Bronchial epithelial cell (primary cell): ENCODE measurements at places on chromosomes 1 and 21. TPM values are rescaled to one million over a fixed set of nuclear protein-coding genes. Genes with fewer than 3 reads are reported as not detected.

The BARHL2 gene
- not detected in 2 replicates for total RNA-seq

The RGSL1 gene
- not detected in 2 replicates for total RNA-seq

The HSD3B2 gene
- total RNA-seq, result not detected in 2 replicates

The ALX3 gene
- not detected in 2 replicates for total RNA-seq
